ENCODE measurements at places on chromosomes 11 and 22.

DNA sequence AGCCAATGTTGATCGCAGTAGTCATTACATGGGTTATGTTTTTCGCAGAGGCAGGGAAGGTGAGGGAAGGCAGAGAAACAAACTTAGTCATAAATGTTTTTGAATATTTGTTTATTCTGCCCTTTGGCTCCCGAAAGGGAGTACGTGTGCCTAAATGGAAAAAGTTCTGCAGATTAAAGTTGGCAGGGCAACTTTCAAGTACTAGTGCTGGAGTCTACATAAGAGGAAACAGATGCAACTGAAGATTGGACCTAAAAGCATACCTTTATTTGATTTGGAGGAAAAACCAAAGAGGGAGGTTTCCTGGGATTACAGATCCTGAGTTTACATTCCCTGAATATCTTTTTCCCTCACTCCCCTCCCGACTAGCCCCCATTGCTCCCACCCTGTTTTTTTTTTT, 5.7 kb downstream of the HSD17B12 start:
- no peak for DNase-seq

DNA sequence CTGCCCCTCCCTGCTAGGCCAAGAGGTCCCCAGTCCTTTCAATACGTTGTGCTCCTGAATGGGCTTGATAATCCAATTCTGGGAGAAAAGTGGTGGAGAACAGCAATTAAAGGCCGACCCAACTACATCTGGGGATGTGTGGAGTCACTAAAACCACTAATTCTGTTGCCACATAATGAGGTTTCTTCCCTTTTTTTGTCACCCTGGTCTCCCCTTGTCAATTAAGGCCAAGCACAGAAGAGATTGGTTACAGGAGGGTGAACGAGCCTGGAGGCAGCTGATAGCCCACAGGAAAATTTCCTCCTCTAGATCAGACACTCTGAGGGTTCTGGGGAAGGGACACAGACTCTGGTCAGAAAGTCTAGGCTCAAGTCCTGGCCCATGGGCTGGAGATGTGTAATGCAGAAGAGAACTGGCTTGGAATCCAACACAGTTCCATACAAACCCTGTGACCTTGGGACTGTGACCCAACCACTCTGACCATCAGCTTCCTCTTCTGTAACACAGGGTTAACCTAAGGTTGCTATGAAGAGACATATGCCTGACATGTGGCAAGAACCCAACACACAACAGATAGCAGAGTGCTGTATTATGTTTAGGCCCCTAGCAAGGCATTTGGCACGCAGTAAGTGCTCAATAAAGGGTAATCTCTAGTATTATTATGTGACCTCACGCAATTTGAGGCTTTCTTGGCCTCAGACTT, 146.4 kb downstream of the CHST1 start:
- DNase-seq, result no peak

DNA sequence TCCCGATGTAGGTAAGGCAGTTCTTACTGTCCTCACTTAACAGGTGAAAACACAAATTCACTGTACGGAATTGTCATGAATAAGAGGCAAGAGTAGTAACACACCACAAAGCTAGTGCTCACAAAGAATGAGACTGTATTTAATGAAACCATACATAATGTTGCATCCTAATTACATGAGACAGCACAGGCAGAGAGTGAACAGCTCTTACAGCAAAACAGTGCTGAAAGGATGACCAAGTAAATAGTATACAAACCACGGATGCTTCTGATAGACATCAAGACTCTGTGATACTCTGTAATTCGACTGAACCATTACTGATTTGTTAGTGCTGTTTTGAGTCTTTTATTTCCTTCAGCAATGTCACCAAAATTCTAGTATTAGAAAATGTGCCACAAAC, 282.3 kb downstream of the TTC28 start:
- DNase-seq, result no peak

GRCh38 chr22:25714070-25714469, 27.9 kb upstream of the MYO18B start:
- no peak for DNase-seq

DNA sequence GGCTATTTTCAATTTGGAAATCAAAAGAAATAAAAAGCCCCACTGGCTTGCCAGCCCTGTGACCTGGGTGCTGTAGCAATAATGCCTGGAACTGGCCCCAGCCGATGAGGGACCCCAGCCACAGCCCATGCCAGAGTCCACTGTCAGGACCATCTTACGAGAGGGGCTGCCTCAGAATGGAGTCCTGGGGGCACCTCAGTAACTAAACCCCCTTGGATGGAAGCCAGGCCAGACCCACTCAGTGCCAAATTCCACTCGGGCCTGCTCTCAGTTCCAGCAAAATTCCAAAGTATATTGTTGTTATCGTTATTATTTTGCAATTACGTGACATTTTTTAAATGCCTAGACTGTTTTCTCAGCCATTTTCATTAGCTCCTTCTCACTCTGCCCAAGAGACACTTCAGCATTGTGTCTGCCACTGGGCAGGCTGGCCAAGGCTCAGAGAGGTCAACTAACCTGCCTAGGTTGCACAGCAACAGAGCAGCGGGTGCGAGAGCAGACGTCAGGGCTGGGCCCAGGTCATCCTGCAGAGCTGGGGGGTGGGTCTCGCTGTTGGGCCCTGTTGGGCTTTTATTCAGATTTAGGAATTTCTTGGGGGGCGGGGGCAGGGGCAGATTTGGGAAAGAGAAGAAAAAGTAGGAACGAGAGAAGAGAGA, 19.5 kb downstream of the CDKN1C start:
- no peak for DNase-seq

GRCh38 chr11:121965330-121965729, 150.7 kb downstream of the BLID start:
- DNase-seq, result no peak

DNA sequence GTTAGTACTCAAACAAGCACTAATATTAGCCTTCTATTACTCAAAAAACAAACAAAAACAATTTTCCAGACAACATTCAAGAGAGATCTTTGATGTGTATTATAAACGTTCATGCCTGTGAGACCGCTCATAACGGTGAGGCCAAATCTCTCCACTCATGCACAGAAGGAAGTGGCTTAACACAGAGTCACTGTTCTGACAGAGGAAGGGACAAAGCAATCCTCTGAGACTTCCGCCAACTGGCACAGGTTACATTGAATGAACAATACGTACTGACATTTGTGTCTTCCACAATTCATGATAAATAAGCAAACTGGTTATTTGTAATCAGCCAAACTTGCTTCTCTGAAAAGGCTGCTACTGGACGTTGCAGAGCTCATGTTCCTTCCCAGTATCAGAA, 30.5 kb downstream of the CHKA start:
- no peak for DNase-seq

- DNase-seq, result no peak
These were observed 60.5 kb downstream of the CEP164 start for GRCh38 chr11:117387992-117388755.

DNA sequence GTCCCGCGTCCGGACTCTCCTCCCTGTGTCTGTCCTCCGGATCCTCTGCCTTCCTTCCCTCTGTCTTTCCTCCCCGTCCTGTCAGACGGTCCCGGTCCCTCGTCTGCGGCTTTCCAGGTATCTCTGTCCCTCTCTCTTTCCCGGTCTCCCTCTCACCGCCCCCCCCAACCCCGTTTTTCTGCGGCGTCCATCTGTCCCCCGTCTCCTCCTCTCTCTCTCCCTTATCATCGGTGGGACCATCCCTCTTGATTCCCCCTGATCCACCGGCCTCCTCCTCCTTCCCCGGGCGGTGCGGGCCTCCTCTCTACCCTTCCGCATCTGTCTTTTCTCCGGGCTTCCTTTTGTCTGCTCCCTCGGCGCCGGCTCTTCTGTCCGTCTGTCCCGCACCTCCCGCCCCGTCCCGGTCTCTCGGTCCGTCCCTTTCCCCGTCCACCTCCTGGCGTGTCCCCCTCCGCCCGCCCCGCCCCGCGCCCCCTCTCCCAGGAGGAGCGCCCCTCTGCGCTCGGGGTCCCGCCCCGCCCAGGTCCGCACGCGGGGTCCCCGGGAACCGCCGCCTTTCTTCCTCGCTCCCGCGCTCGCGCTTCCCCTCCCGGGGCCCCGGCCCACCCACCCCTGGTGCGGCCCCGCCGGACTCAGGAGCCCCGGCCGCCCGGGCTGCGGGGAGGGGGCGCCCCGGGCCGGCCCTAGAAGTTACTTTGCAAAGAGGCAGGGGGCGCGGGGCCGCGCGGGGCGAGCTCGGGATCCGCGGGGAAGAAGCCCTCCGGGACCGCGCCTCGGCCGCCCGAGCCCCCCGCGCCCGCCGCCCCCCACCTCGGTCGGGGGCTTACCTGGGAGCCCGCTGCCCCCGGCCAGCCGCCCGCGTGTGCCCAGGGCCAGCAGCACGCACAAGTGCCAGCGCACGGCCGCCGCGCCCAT, 568 bp downstream of the SCUBE1 start:
- DNase-seq, result no peak

DNA sequence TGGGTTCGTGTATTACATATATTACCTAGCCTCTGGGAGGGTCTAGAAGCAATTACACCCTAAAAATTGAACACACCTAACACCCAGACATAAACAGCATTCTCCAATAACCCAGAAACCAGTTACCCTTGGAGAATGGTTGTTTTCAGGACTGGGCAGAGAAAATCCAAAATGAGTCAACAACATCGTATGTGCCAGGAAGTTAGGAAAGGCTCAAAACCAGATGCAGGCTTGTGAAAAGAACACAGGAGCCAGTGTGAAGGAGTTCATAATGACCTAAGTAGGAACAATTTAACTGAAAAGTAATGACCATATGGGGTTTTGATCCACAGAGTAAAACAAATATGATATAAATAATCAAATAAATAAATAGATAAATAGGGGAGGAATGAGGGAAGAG, 5.1 kb upstream of the CLPB start:
- DNase-seq, result no peak

GRCh38 chr11:47467357-47467756, 18.4 kb upstream of the RAPSN start:
- DNase-seq, result no peak

GRCh38 chr11:124297921-124298320, 15.8 kb downstream of the OR8D1 start:
- DNase-seq, result no peak

DNA sequence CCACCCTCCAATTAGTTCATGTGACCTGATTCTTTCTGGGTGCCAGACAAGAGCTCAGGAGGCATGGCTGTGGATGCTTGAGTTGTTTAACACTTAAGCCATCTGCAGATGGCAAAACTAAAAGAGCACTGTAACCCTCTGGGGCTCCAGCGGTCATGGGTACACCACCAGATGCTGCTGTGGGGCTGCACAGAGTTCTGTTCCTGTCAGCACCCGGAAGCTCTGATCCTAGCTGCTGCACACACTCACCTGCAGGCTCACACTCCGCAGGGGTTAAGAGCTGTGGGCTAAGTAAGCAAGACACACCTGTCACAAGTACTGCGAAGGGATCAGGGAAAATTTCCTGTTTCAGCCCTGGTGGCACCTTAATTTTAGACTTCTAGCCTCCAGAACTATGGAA, 307.8 kb downstream of the C11orf87 start:
- DNase-seq, result no peak

GRCh38 chr22:40635940-40636379, 559 bp downstream of the MRTFA start:
- no peak for DNase-seq

DNA sequence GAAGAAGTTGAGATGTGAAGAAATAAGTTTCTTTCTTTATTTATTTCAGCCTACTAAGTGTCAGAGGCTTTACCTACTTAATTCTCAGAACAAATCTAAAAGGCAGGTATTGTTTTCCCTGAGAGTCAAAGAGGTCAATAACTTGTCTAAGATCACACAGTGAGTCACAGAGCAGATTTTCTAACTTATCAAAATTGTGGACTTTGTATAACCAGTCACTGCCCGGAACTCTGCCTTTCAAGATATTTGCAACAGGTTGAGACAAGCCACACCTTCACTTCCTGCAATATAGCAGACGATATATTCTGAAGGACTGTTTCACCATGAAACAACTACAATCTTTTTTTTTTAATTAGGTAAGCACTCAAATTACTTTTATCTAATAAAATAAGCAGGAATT, 10.5 kb upstream of the MMP3 start:
- no peak for DNase-seq

All from anterior cingulate cortex (tissue), 58 donors.